Mucosa of descending colon (tissue), 3 donors: ENCODE measurements at places on chromosomes 2 and 18. TPM values are rescaled to one million over a fixed set of nuclear protein-coding genes. Genes with fewer than 3 reads are reported as not detected.
A peak's percentile ranks its signal among the peaks of the same experiment; 100 is the strongest.

The DTNA gene
- total RNA-seq, result 7.4 TPM

The ARHGAP15 gene
- 8.2 TPM for total RNA-seq

The ACMSD gene
- not detected for total RNA-seq

The DOK6 gene
- total RNA-seq, result 0.72 TPM

- peak; percentile 79 for DNase-seq
These were observed 2.2 kb downstream of the ITM2C start for GRCh38 chr2:230866756-230867523.

DNA sequence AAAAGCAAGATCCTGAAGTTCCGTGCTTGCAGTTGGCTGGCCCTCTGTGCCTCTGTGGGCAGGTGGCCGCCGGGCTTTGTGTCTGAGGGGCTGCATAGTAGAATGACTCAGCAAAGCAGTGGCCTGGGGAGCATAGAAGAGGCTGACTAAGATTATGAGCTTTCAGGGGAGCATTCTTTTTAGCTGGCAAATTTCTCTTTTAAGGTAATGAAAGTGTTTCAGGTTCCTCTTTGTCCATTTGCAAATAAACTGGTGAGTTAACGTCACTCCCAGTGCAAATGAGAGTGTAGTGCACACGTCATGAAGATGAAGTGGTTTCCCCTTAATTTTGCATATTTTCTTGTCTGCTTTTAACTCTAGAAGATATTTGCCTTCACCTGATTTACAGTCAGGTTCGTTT, 98.6 kb downstream of the BCL2L11 start:
- DNase-seq, result no peak

- no peak for DNase-seq
These were observed 3.7 kb upstream of the SPEG start for GRCh38 chr2:219430633-219431615.

- no peak for DNase-seq
These were observed 139.7 kb downstream of the ATP9B start for GRCh38 chr18:79208906-79209305.

DNA sequence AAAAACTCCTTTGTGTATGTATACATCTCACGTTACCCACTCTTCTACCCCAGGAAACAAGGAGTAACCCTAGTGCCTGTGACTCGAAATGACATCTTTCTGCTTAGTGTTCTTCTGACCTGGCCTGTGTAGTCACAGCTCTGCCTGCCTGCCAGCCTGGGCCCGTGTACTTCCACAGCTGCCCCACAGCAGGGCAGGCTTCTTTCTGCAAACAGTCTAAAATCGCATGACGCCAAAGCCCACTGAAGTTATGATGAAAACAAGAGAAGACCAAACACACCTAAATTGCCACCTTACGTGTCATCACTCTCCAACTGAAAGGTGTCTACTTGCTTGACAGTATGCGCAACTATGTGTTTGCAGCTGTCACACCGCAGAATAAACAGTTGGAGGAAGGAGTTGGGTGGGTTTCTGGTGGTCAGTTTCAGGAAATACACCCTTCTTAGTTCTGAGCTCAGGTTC, 1.5 kb downstream of the GAREM1 start:
- peak; percentile 53 for DNase-seq

- DNase-seq, result no peak
These were observed 76.9 kb downstream of the NRXN1 start for GRCh38 chr2:50955081-50955480.

DNA sequence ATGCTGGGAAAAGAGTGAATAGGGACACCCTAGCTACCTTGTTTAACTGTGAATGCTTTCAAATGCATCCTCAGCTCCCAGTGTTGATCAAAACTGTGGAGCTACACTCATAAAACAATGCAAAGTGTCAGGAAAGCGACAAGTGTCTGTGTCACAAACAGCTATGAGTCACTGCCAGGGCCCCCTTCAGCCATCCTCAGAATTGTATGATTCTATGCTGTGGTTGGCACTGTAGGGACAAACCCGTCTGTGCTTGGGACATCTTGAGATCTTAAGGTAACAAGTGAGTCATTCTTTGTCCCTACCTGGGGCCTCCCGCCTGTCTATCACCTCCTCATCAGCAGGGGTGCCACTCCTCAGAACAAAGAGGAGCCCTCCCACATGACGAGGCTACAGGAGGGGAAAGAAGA, 42.4 kb downstream of the KLF7 start:
- no peak for DNase-seq

- DNase-seq, result no peak
These were observed 32.9 kb downstream of the DGKD start for GRCh38 chr2:233387225-233387624.

GRCh38 chr2:173392731-173393130, 38.1 kb downstream of the CDCA7 start:
- DNase-seq, result no peak

- DNase-seq, result peak; percentile 66
These were observed 1.1 kb downstream of the CASP8 start for GRCh38 chr2:201261471-201261870.

- DNase-seq, result no peak
These were observed 862.4 kb upstream of the ACVR2A start for GRCh38 chr2:146982393-146982846.

DNA sequence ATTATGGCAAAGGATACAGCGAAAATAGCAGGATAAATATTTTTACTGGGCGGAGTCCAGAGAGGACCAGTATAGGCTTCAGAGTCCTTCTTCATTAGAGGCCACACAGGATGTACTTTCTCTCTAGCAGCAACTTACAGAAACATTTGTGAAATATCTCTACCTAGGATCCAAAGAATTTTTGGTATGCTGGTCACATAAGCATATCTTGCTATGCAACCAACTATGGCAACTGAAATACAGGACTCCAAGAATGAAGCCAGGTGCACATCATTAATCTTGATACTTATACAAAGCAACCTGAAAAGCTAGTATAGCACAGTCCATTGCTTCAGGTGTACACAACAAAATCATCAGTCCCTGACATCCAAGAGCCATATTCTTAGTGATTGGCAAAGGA, 59.1 kb upstream of the NABP1 start:
- no peak for DNase-seq

- no peak for DNase-seq
These were observed 264.0 kb upstream of the FBXO11 start for GRCh38 chr2:48170281-48170680.

GRCh38 chr18:12857215-12857905, 26.7 kb downstream of the PTPN2 start:
- DNase-seq, result no peak

- DNase-seq, result no peak
These were observed 347.6 kb downstream of the CYRIA start for GRCh38 chr2:16318051-16318450.

DNA sequence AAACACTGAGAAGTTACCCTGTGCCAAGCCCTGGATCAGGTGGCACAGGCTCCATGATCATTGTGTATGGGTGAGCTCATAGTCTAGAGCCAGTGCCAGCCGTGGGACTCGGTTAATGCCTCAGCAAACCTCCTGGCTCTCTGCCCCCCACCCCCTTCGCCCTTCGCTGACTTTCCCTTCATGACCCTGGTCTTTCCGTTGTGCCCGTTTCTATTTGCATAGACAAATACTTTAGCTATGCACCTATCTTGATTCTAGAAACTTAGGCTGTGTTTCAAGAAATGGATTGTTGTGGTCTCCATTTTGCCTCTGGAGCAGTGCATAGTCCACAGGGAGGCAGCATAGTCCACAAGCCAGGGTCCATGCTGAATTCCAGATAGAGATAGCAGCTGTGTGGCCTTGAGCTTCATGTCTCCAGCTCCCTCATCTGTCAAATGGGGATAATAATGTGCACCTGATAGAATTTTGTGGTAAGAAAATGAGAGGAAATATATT, 44.8 kb upstream of the KDM3A start:
- no peak for DNase-seq

GRCh38 chr2:78999406-78999805, 26.1 kb upstream of the REG3G start:
- no peak for DNase-seq

GRCh38 chr2:150222379-150222778, 265.1 kb downstream of the RND3 start:
- no peak for DNase-seq

DNA sequence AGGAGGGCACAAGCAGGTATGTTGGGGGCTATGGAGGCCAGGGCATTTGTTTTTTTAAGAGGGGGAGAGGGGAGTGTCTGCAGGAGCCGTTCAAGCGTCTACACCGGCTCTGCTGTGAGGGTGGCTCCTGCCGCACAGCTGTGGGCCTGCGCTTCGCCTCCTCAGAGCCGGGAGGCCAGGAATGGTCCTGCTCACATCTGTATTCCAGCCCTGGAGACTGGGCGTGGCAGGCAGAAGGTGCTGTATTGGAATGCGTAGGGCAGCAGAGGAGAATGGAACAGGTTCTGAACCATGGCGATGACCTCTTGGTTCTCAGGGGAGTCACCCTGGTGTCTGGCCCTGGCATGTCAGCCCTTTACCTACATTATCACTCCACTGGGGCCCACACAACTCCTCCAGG, 26.8 kb upstream of the INHBB start:
- DNase-seq, result no peak

DNA sequence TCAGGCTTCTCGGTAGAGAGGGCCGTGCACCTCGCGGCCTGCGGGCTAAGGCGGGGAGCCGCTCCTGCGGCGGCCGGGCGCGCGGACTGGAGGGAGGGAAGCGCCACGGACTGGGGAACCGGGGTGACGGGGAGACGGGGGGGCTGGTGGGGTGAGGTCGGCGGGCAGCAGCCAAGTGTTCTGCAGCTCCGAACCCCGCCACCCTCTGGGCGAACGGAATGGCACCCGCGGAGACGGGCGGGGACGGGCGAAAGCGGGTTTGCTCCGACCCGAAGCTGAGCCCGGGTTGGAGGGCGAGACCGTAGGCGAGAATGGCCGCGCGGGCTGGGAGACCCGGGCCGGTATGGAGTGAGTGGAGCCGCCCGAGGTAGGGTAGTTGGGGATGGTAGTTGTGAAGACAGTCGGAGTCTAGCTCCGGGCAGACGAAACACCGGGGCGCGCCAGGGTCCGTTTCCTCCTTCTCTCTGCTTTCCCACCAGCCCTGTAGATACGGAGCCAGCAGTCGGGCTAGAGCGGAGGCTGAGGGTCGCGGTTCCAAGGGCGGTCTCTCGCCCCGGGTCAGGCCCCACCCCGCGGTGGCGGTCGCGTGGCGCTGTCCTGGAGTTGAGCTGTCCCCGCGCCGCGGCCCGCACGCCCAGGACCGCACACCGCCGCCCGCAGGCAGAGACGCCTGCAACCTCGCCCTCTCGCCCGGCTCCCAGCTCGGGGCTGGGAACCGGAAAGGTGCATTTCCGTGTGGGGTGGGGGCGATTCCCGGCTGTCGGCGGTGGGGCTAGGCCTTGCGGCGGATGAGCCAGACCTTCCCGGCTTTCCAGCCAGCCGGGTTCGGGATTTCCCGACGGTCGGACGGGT, 160.3 kb upstream of the SIX2 start:
- no peak for DNase-seq

GRCh38 chr2:241570961-241571581, 12.5 kb downstream of the BOK start:
- DNase-seq, result no peak

DNA sequence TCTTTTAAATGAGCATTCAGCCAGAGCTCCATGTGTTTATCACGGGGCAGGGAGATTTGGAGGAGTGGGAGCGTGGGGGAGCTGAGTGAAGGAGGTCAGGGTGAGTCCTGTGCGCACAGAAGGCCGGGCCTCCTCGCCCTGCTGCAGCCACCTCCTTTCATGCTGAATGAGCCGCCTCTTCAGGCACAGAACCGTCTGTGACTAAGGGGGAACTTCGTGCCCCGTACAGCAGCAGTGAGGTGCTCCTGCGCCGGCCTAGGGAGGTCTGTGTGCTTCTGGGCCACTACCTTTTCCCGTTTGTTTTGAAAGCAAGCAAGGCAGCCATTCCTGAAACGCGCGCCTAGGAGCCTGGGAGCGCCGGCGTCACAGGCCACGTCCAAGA, 27.1 kb upstream of the ZNF516 start:
- DNase-seq, result no peak

- DNase-seq, result no peak
These were observed 754.4 kb downstream of the ADCYAP1 start for GRCh38 chr18:1658908-1659566.

DNA sequence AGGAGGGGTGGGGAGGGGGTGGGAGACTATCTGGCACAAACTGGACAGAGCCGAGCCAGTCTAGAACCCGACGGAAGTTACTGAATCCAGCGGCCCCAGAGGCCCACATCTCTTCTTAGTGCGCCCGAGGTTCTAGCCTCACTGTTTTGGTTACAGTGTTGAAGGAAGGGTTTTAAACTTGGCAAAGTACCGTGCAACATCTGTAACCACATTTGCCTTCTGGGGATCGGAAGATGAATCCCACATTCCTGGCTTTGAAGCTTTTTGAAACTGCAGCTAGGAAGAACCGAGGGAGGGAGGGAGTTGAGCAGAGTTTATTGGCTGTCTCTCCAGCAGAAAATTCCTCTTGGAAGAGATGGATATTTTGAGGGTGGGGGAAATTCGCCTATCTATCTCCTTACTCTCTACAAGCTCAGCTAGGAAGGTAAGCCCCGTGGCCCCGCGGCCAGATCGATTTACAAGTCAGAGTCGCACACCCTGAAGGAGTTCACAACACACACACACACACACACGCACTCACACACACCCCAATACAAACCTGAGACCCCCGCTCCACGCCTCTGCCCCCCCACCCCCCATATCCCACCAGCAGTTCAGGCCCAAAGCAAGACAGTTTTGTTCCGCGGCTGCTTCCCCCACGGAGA, 1.0 kb downstream of the ACVR1 start:
- DNase-seq, result peak; percentile 35

GRCh38 chr2:53987336-53987921, 16.6 kb upstream of the PSME4 start:
- DNase-seq, result peak; percentile 22

GRCh38 chr2:164896634-164897355, 55.2 kb upstream of the COBLL1 start:
- DNase-seq, result no peak
